ENCODE measurements at places on chromosomes 13 and 19.

DNA sequence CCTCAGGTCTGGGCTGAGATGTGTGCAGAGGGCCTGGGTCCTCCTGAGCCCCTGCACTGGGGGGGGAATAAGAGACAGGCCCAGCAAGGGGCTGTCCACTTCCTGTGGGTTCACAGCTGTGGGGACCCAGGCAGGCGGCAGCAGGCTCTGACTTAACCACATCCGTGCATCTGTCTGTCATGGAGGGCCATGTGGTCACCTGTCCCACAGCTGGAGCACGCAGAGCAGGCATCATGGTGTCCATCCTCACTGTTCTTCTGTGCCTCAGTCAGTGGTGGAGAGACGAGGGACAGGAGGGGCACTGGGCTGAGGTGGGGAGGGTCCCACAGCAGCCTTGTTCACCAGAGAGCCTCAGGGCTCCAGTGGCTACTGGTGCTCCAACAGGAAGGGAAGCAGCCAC is 16.3 kb upstream of the KIR3DL3 start:
- DNase-seq: no peak

DNA sequence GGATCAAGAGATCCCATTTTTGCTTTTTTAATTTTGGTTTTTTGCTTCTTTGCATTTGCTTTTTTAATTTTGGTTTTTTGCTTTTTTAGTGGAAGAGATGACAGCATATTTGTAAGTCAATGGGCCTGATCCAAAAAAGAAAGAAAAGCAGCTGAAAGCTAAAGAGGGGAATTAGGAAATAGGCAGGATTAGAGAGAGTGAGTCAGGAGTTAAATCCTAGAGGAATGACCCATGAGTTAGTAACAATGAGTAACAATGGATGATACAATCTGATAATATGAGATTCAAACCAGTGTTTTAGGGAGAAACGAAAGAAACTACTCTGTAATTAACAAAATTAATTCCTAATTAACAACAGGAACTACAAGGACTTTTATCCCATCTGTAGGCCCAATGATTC is 111.2 kb upstream of the SGCG start:
- DNase-seq: no peak

DNA sequence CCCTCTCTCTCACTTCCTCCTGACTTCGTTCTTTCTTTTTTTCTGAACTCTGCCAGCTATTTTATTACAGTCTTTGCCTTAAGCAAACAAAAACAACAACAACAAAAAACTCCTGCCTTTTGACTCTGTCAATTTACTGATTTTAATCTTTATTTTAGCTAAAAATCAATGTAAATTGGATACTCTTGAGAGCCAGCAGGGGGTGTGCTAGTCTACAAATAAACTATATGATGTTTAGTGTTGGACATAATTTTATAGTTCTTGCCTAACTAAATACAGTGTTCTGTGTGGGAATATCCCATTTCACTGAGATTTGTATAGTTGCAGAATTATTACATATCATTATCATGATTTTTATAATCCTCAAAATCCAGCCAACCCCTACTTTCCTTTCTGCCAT is 1199.9 kb upstream of the SPRY2 start:
- no peak for DNase-seq

GRCh38 chr13:40476175-40476958 is 190.1 kb downstream of the FOXO1 start:
- DNase-seq: no peak

DNA sequence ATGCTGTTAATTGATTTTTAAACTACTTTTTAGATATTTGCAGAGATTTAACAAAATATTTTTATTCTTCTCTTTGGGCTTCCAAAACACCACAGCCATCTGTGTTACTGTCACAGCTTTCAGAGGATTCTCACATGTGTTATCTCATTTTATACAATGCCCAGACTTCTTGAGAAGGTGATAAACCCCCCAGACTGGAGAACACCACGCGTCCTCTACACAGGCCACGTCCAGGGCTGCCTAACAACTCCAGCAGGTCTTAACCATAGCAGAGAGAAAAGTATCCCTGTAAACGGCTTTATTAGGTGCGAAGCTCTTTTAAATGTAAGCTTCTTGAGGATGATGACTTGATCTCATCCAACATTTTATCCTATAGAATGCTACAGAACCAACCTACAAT is 2.0 kb downstream of the GPR183 start:
- DNase-seq: no peak

DNA sequence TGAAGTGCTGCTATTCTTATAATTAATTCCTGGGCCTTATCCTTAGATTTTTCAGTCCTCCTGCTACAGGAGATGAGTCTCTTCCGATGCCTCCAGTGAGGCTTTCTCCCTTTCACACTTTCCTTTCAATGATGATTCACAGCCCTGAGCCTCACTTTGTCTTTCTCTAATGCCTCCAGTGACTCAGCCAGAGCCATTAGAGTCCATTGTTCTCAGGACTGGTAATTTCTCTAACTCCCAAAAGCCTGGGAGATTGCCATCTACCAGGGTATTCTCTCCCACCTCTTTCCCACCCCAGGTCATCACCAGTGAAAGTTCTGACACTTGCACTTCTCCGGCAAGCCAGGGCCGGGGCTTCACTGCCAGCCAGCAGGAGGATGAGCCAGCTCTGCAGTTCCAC is 49.6 kb upstream of the ARGLU1 start:
- no peak for DNase-seq

- no peak for DNase-seq
Observed at GRCh38 chr13:102484329-102484728, 82.5 kb upstream of the FGF14 start.

GRCh38 chr13:73544175-73544574 is 485.4 kb downstream of the KLF5 start:
- DNase-seq: no peak

DNA sequence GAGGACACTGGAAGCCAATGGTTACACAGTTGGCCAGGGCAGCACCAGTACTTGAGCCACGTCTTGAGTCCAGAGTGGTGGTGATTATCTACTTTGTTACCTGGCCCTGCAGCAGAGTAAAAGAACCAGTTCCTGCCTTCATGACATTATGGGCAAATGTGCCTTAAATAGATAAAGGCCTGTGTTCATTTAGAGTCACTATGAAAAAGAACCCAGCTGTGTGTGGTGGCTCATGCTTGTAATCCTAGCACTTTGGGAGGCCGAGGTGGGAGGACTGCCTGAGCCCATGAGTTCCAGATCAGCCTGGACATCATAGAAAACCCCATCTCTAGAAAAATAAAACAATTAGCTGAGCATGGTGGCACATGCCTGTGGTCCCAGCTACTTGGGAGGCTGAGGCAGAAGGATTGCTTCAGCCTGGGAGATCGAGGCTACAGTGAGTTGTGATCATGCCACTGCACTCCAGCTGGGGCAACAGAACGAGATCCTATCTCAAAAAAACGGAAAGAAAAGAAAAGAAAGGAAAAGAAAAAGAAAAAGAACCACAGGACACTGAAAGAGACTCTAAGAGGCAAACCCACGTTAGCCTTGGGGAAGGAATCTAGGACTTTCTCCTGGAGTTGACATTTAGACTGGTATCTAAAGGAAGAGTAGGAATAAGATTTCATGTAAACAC is 3.4 kb upstream of the IRF2BP1 start:
- DNase-seq: no peak

Data from GDM1 (cell line).